WTC11 (cell line): ENCODE measurements at places on chromosomes 2 and 18.

- no peak for DNase-seq
These were observed 22.4 kb downstream of the NCOA1 start for GRCh38 chr2:24513281-24514071.

- DNase-seq, result no peak
These were observed 116.8 kb downstream of the MSH2 start for GRCh38 chr2:47519604-47520301.

DNA sequence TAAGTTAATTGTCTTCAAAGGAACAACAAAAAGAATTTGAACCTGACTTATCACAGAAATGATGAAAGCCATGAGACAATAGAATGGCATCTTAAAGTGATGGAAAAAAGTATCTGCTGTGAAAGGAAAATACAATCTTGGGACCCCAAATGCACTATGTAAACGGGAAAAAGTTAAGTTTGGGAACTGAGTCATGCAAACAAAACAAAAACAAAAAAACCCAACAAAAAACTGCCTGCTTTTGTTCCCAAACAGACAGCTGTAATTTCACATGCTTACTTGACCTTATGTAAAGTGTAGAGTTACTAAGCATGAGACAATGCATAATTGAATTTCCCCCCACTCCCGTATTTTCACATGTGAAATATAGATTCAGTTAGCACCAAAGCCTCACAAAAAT, 122.1 kb upstream of the RBMS1 start:
- no peak for DNase-seq

DNA sequence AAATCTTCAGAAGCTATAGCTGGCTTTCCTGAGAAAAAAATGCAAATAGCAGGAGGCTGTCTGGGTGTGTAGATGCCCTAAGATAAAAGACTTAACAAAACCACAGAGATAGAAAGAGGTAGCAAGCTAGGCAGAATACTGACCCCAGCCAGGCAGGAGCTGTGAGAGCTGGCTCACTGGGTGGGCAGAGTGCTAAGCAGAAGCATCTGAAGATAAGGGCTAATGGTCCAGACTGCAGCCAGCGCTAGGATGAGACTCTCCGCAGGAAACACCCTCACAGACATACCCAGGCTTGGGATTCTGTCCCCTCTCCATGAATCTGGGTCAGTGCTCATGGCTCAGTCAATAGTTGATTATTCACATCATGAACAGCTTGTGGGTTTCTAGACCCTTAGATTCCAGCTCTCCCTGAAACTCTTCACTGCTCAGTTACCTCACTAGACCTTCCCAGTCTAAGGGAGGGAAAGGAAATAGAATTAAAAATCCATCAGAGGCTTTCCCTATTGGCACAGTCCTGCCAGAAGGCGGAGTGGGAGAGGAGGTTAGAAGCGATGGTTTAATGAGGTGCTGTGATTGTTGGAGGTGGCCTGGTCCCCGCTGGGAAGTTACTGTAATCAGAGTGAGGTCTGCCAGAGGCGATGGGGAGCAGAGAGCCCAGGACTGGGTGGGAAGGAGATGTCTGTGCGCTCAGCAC, 21.4 kb upstream of the CCBE1 start:
- DNase-seq, result no peak

GRCh38 chr2:127649100-127649611, 3.2 kb downstream of the GPR17 start:
- no peak for DNase-seq

GRCh38 chr2:201933792-201934237, 99.8 kb upstream of the FZD7 start:
- DNase-seq, result no peak

DNA sequence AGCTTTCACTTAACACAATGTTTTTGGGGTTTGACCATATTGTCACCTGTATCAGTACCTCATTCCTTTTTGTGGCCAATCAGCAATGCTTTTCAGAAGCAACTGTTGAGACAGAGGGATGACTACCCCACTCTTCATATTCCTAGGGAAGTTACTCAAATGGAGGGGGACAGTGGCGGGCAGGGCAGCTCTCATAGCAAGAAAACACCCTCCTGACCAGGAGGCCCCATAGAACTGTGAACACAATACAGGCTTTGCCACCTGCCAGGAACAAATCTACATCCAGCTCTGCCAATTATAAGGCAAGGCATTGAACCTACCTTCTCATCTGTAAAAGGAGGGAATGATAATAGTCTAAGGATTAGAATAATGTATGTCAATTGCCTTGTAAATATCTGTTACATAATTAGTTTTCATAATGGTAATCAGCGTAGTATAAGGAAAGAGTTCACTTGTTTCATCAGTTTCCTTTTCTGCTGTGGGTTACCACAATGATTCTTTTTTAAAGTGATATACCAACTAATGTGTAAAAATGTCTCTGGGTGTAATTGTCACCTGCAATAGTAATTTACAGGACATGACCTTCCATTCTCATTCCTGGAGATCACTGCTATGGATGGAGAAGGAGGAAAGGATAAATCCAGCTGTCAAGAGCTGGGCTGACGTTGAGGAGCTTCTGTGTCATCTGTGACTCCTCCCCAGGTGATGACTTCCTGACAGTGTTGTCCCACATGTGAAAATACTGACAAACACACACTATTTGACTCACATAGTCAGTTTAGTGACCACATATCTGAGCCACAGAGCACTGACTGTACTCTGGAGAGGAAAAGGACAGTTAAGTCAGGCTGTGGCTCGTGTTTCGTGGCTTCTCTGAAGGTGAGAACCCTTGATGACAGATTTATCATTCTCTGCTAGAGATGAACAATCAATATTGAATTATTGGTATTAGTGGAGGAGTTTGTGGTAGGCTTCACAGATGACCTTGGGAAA, 13.5 kb downstream of the ALPK2 start:
- DNase-seq, result no peak

DNA sequence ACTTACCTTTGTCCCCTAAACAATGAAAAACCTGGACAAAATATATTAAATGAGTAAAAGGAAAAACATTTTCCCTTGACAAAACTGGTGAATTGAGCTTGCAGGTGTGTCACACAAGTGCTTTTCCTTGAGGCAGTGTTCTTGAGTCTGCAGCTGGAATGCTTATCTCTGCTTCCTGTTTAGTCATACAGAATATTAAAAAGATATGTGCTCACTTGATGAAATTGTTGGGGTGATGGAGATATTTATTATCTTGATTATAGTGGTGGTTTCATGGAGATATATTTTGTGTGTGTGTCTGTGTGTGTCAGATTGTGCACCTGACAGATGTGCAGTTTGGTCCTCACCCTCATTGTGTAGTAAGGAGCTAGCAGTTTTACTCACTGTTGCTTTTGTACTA, 3.3 kb downstream of the TAF1B start:
- DNase-seq, result no peak

- DNase-seq, result no peak
These were observed 2.9 kb downstream of the ALPI start for GRCh38 chr2:232458661-232459418.

DNA sequence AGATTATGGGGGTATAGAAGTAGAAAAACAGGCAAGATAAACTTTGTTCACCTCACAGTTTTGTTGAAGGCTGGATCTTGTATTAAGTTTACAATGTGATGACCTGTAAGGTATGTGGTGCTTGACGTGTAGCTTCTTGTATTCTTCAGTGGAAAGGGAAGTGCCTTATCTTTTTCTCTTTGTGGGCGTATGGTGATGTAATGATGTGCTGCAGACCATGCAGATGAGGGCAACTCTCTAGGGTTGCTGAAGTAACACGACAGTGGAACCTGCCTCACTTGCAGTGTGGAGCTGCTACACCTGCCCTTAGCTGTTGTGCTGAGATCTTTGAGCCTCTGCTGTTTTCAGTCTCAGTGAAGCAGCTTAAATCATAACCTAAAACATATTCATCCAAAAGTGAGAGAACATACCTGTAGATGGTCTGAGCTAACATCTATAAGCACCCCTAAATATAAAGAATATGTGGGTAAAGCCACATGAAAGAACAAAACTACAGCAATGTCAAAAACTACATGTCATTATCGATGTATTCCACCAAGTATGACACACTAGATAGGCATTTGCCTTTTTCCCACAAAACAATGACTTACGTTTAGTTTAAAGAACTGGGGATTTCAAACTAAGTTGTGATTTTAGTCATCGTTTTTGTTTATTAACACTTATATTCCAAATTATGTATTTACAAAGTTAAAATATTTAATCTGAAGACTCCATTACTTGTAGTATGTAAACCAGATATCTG, 1144.1 kb downstream of the CNTNAP5 start:
- no peak for DNase-seq

DNA sequence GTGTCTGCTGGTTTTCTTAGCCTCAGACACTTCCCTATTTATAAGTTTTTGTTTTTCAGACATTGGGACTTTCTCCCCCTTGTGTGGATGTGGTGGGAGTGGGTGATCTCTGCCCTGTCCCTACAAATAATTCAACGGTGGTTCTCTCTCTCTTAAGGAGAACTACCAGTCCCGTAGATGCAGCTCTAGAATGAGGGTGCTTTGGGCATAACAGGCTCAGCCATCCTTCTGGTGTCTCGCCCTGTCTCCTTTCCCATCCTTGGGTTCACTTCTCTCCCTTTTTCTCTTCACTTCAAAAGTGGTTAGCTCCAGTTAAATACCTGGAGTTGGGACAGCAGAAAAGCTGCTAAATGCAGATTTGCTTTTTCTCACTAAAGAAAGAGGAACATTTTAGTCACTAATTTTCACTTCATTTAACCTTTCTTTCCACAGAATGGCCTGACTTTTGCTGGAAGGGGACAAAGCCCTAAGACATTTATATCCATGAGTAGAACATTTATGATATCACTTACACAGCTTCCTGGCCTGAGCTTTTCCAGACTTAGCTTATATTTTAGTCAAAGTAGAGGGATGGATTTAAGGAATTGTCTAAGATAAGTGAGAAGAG, 121.2 kb upstream of the CXCR4 start:
- DNase-seq, result no peak

- no peak for DNase-seq
These were observed 9.9 kb downstream of the BMP10 start for GRCh38 chr2:68861330-68861729.

- DNase-seq, result no peak
These were observed 1.1 kb upstream of the SMYD1 start for GRCh38 chr2:88066543-88066942.

DNA sequence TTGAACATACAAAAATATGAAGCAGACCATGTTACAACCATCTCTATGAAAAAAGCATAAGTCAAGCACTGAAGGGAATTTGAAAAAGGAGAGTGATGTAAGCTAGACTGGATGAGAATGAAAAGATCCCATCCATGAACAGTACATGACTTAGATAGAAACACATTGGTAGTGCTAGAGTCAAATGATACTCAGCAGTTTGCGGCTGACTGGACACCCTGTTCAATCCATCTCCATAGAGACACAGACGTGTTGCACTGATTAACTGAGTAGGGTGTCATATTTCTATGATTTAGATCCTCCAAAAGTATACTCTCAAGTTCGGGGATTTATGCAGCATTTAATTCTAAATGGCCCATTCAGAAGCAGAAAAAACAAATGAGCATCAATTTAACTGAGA, 674.3 kb upstream of the NRXN1 start:
- no peak for DNase-seq

- DNase-seq, result no peak
These were observed 519.4 kb upstream of the DSEL start for GRCh38 chr18:68035774-68036522.

DNA sequence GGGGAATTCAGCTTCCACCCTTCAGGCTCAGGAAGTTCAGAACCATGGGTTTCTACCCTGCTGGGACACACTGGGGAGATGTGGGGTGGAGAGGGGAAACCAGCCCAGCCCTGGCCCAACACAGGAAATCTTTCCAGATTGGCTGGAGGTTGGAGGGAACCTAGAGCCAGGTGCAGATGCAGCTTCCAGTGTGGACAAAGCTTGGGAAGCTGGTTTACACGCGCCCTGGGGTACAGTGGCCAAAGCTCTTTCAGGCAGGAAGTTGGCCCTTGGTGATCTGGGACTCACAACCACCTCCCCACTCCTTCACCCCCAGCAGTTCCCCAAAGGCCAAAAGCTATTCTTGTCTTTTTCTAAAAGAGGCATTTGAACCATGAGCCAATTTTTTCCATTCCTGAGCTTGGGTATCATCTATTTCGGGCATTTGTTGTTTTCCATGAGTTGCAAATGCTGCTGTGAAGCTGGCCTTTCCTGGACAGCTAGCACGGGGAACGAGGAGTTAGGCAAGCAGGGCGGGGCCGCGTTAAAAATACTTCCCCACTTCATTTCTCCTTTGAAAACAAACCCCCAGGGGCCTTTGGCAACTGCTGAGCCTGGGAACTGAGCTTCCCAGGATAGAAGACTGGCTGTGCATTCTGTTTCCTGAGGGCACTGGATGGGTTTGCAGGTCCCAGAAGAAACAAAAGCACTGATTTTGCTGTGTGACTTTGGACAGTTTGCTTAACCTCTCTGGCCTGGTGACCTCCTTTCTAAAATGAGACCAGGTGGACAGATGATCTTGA, 3.1 kb upstream of the ARID5A start:
- no peak for DNase-seq

GRCh38 chr2:95041824-95042442, 16.4 kb downstream of the MAL start:
- no peak for DNase-seq

DNA sequence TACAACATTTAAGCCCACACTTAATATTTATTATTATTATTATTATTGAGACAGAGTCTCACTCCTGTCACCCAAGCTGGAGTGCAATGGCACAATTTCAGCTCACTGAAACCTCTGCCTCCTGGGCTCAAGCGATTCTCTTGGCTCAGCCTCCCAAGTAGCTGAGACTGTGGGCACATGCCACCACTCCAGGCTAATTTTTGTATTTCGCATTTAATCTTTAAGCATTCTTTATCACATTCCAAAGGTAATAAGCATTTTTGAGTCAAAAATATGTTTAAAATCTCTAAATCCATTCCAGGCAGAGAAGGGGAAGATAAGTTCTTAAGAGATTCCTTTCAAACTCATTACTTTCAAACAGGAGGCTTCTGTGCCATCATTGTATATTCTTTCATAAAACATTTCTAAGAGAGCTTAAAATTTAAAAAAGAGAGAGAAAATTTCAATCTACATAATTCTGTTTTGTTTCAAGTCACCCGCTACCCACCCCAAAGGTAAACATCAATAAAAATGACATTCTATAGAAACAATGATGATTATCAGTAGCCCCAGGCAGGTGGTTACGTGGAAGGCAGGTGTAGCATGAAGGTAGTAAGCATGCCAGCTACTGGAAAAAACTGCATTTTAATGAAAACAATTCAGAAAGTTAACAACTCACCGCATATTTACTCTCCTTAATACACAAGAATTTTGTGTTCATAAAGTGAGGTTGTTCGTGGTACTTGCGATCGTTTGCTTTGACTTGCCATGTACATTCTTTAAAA, 84.4 kb upstream of the NARS1 start:
- DNase-seq, result no peak

- DNase-seq, result no peak
These were observed 16.6 kb upstream of the HRH4 start for GRCh38 chr18:24443870-24444269.

GRCh38 chr2:202149155-202149762, 76.2 kb downstream of the KIAA2012 start:
- DNase-seq, result peak; percentile 16

- no peak for DNase-seq
These were observed 6.9 kb downstream of the CREG2 start for GRCh38 chr2:101380376-101380775.
